Stimulated activated CD4-positive, alpha-beta T cell treated with anti-CD3 and anti-CD28 coated beads, Interleukin-15, amount 100 ng/mL, for 48 hours (primary cell): ENCODE measurements at places on chromosomes 16 and 17.

DNA sequence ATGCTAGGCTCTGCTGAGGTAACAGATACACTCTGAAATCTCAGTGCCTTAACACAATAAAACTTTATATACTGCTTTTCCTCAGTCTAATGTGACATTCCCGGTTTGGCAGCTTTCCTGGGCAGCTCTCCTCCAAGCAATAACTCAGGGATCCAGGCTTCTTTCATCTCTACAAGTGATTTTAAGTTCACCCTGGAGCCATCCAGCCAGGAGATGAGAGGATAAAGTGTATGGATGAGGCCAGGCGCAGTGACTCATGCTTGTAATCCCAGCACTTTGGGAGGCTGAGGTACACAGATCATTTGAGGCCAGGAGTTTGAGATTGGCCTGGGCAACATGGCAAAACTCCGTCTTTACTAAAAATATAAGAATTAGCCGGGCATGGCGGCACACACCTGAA is 147.2 kb downstream of the UTP18 start:
- DNase-seq: no peak

DNA sequence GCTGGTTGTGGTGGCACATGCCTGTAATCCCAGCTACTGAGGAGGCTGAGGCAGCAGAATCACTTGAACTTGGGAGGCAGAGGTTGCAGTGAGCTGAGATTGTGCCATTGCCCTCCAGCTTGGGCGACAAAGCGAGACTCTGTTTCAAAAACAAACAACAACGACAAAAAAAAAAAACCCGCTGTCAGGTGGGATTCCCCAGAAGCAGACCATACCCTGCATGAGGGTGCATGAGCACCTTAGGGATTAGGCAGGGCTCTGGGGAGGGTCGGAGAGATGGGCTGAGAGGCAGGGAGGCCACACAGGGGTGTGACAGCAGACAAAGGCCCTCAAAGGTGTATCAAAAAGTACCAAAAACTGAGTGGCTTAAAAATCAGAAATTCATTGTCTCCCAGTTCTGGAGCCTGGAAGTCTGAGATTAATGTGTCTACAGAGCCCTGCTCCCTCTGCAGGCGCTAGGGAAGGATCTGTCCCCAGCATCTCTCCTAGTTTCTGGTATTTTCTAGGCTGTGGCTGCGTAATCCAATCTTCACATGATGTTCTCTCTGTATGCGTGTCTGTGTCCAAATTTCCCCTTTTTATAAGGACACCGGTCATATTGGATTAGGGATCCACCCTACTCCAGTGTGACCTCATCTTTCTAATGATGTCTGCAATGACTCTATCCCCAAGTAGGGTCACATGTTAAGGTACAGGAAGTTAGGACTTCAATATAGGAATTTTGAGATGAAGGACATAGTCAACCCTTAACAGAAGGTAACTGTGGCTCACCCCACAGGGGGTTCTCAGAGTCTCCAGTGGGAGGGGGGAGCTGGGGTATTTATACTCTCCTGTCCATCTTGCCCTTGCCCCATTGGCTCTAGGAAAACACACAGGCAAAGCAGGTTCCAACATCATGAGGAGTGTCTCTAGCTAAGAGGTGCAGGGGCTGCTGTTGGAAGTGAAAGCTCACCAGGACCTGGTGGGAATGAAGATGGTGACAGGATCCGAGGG is 13.6 kb upstream of the TVP23A start:
- no peak for DNase-seq

DNA sequence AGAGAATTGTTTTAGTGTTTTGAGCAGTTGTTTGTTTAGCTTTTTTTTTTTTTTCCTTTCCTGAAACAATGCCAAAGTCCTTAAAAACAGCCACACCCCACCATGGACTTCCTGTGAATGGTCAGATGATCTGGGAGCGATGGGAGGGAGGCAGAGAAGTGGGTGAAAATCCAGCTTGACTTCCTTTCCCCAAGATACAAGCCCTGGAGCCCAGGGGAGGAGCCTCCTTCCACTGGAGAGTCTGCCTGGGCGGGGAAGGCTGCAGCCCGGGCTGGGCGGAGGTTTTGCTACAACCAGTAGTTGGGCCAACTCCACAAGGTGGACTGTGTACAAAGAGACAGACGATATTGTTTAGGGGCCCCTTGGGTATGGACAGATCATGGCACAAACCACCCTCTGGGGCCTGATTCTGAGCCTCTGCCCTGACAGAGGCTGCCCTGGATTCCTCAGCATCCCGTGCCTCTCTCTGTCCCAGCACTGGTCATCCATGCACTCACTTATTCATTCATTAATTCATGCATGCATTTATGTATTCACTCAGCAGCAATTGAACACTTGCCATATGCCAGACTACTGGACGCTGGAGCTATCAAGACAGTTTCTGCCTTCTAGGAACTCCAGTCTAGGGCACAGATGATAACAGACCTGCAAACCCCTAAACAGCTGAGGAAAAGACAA is 29.8 kb downstream of the WSB1 start:
- no peak for DNase-seq

DNA sequence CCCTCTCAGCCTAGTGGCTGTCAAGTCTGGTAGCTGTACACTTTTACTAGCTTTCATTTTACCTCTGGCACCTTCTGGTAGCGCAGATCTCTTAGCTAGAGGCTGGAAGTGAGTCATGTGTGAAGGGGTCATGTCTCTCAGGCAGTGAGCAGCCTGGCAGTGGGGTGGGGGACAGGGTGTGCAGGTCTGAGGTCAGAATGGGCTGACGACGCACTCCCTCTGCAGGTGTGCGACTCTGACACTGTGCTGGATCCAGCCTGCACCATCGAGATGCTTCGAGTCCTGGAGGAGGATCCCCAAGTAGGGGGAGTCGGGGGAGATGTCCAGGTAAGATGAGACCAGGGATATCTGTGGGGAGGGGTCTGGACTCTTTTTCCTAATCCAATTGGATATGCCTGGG is 7.8 kb downstream of the HAS3 start:
- no peak for DNase-seq

- no peak for DNase-seq
These were observed 29.0 kb downstream of the HEXIM2 start for GRCh38 chr17:45190503-45191255.

DNA sequence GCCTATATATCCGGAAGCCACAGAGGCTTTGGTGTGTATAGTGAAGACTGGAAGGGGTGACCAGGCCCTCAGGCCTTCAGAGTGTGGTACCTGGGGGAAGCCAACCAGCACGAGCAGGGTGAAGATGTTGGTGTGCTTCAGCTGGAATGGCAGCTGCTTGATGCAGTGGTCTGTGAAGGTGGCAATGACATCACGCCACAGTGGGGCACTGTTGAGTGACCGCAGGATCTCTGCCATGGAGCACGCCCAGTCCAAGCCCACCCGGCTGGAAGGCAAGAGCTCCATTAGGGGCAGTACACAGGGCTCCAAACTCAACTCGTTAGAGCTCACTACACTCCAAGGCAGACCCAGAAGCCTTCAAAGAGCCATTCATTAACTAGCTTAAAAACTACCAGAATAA is 68.5 kb upstream of the ATP2A3 start:
- DNase-seq: no peak

GRCh38 chr17:31842195-31843069 is 16.6 kb downstream of the COPRS start:
- peak; percentile 43 for DNase-seq
